ENCODE measurements at places on chromosomes 5 and 9. TPM values are rescaled to one million over a fixed set of nuclear protein-coding genes. Genes with fewer than 3 reads are reported as not detected.

CDC26 gene
- total RNA-seq: 28.9 TPM

OR1J2 gene
- total RNA-seq: not detected

GRCh38 chr5:138111937-138112336 lies 27.3 kb downstream of the NME5 start:
- H3K4me3 ChIP-seq: no peak overlapping the region
- no peaks in the 10 kb centered on the region for H3K4me1 ChIP-seq
- no peak for DNase-seq
- H3K36me3 ChIP-seq: no peaks in the 10 kb centered on the region
- peaks cover 21% of the 10 kb centered on the region for H3K27me3 ChIP-seq

- no peaks in the 10 kb centered on the region for H3K27me3 ChIP-seq
- no peak overlapping the region for H3K4me3 ChIP-seq
- no peak for DNase-seq
- H3K27ac ChIP-seq: no peak overlapping the region
- peaks cover 42% of the 10 kb centered on the region for H3K36me3 ChIP-seq
These were observed 62.3 kb downstream of the RIGI start for GRCh38 chr9:32463500-32464293.

DNA sequence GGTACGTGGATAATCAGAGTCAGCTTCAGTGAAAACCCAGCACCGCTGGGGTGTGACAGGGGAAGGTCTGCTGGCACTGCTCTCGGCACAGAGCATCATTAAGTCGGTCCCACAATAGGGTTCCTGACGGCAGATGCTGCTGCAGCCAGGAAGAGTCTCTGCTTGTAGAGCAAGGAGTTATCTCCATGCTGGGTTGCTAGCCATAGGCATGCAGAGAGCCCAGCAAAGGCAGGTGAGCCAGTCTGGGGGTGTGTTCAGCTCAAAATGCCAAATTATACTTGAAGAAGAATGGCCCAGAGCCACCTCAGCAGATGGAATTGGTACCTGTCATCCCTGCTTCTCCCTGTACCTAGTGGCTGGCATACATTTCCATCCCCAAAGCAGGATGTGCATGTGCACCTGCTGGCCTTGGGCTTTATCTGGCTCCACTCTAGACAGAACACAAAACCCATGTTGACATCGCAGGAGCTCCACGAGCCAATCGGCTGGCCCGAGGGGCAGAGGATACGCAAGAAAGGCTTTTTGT lies 100.8 kb downstream of the WDR41 start:
- H3K27ac ChIP-seq: no peak overlapping the region
- peaks cover 5% of the 10 kb centered on the region for H3K4me1 ChIP-seq
- no peak for DNase-seq
- peaks cover 7% of the 10 kb centered on the region for H3K27me3 ChIP-seq
- H3K36me3 ChIP-seq: no peaks in the 10 kb centered on the region
- no peak overlapping the region for H3K4me3 ChIP-seq

UBQLN1 gene
- 108 TPM for total RNA-seq

DNA sequence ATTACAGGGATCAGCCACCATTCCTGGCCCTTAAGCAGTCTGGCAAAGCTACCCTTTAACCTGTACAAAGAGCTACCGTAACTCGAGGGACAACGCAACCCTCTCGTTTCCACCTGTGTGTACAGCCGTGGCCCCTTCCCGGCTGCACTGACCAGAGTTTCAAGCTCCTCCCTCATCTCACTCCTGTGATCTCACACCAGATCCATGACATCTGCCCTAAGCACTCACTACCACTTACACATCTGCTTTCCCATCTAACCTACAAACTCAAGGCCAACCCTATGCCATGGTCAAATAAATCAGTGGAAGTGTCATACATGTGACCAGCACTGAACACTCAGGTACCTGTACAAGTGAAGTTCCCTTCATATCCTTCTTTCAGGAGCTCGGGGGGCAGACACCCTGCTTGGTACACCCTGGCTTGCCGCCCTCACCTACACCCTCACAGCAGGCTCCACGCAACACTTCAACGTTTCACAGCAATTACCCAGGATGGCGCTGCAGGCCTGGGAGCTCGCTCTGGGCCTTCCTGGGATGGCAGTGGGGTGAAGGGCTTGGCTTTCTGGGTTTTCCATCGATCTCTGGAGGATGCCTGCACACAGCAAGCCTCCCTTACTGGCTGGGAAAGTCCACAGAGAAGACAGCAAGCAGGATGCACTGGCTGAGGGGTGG lies 61.7 kb downstream of the PRRT1B start:
- H3K4me1 ChIP-seq: no peaks in the 10 kb centered on the region
- no peak overlapping the region for H3K4me3 ChIP-seq
- H3K27ac ChIP-seq: peak overlapping the region; percentile 3
- no peak for DNase-seq
- H3K27me3 ChIP-seq: no peaks in the 10 kb centered on the region
- H3K36me3 ChIP-seq: peaks cover 8% of the 10 kb centered on the region

CXCL14 gene
- total RNA-seq: not detected

MLANA gene
- total RNA-seq: not detected

- DNase-seq: no peak
- no peak overlapping the region for H3K4me3 ChIP-seq
- H3K4me1 ChIP-seq: peaks cover 44% of the 10 kb centered on the region
- no peak overlapping the region for H3K27ac ChIP-seq
- H3K27me3 ChIP-seq: no peaks in the 10 kb centered on the region
These were observed 4.2 kb downstream of the NINJ1 start for GRCh38 chr9:93129691-93130500.

GRCh38 chr5:160118349-160119141 lies 705 bp downstream of the PWWP2A start:
- peak overlapping the region; percentile 81 for H3K4me3 ChIP-seq
- H3K36me3 ChIP-seq: peaks cover 15% of the 10 kb centered on the region
- peak overlapping the region; percentile 69 for H3K27ac ChIP-seq
- DNase-seq: peak; percentile 69
- H3K4me1 ChIP-seq: peaks cover 18% of the 10 kb centered on the region

PDLIM4 gene
- total RNA-seq: 0.64 TPM

DNA sequence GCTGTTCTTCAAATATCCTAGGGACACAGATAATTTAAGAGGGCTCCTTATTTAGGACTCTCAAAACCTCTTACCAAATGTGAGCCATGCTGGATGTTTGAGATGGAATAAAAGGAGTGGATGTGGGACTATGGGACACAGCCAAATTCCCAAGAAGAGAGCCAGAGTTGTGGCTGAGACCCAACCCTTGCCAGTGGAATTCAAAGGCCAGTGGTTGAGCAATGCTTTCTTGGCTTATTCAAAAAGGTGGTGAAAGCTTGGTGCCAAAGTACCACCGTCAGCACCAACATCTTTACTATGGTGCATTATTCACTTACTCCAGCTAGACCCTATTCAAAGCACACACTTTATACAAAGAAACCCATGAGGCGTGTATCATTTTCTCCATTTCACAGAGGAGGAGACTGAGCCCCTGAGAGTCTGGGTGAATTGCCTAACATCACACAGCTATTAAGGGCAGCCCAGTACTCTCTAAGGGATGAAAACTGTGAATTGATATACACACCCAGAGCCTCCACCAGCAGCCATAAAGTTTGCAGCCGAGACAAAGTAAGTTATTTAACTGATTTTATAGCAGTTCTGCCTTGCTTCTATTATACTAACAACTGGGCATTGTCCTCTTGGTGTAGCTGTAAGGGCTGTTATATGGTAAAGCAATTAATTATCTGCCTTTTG lies 391.7 kb downstream of the ACTL7B start:
- peaks cover 2% of the 10 kb centered on the region for H3K27me3 ChIP-seq
- H3K4me1 ChIP-seq: no peaks in the 10 kb centered on the region
- H3K4me3 ChIP-seq: no peak overlapping the region
- H3K27ac ChIP-seq: no peak overlapping the region

LRRTM2 gene
- 0.26 TPM for total RNA-seq

MAP1B gene
- not detected for total RNA-seq

All from activated naive CD8-positive, alpha-beta T cell treated with anti-CD3 and anti-CD28 coated beads, Interleukin-2, amount 10 ng/mL, durations not matched to agents 7 days and 5 days (primary cell).